ENCODE measurements at places on chromosomes 1 and 21.

DNA sequence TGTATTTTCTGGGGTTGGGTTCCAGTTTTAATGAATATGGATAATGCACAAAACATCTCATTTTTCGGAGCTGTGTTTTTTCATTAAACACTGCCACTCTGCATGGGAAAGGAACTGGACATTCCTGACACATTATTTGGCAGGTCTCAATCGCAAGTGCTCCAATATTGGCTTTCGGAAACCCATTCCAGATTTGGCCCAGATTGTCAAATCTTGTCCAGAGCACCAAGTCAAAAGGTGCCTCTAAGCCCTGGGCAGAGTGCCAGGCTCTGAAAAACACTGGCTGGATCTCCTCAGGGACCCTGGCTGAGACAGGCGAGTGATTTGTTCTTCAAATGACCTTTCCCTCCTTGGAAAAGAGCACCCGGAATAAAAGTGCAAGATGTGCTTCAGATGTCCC is 68.4 kb upstream of the MRPS6 start:
- DNase-seq = no peak

DNA sequence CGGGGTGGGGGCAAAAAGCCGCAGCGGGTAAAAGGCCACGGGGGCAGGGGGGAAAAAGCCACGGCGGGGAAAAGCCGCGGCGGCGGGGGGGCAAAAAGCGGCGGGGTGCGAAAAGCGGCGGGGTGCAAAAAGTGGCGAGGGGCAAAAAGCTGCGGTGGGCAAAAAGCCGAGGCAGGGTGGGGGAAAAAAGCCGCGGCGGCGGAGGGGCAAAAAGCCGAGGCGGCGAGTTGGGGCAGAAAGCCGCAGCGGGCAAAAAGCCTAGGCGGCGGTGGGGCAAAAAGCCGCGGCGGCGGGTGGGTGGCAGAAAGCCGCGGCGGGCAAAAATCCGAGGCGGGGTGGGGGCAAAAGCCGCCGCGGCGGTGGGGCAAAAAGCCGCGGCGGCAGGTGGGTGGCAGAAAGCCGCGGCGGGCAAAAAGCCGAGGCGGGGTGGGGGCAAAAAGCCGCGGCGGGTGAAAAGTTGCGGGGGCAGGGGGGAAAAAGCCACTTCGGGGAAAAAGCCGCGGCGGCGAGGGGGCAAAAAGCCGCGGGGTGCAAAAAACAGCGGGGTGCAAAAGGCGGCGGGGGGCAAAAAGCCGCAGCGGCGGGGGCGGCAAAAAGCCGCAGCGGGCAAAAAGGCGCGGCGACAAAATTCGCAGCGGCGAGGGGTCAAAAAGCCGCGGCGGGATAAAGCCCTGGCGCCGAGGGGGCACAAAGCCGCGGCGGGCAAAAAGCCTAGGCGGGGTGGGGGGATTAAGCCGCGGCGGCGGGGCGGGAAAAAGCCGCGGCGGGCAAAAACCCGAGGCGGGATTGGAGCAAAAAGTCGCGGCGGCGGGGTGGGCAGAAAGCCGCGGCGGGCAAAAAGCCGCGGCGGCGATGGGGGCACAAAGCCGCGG is 3901.2 kb downstream of the SRGAP2C start:
- no peak for DNase-seq

GRCh38 chr1:67629370-67630075 is 55.5 kb upstream of the GADD45A start:
- no peak for DNase-seq

DNA sequence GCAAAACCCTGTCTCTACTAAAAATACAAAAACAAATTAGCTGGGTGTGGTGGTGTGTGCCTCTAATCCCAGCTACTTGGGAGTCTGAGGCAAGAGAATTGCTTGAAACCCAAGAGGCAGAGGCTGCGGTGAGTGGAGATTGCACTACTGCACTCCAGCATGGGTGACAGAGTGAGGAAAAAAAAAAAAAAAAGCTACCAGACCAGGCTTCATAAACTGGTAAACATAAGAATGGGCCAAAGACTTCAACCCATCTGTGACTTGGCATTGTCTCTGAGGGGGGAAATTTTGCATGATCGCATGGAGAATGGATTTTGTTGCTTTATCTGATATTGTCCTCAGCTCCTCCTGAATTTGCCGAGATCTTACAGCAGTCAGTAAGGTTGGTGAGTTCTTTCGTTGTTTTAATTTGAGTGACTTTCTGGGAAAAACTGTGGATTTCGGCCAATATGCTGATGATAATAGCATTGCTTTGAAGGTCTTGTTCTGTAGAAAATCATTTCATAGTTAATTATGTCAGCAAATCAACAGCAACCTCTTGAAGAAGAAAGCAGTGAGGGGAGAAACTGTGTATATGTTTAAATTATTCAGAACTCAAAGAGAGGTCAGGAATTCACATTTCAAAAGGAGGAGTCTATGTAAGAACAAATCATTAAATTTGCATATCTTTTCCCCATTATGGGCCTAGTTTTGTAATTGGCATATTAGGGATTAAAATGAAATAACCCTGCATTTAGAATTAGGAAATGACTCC is 13.1 kb downstream of the FGGY start:
- DNase-seq = no peak

DNA sequence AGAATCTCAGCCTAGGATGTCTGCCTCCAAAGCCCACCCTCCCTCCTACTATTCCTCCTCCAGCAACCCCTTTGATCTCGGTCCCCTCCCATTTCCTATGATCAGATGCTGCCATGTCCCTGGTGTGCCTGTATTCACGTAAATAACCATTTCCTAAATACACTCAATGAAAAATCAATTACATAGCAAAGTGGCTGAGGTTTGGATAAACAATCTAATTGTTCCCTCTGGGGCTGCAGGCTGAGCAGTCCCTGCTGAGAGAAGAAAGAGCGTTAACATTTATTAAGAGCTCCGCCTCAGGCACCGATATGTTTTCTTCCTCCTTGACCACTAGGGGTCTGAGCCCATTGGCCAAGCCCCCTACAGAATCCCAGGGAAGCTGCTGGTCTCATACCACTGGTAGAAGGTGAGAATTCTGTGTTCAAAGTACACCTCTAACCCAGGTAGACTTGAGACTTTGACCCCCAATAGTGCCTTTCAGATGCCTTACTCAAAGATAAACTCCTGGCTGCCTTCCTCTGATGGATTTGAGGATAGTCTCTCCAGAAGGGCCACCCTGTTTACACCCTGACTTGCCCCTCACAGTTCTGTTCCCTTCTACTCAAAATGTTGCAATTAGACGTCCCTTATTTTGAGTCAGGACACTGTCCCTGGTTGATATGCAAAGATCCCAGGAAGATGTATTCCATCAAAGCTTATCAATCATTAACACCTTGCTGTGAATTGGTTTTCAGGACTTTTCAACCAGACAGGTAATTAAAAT is 33.9 kb upstream of the CAMK1G start:
- no peak for DNase-seq

- DNase-seq = no peak
Observed at GRCh38 chr1:229110986-229111385, 159.9 kb upstream of the RAB4A start.

GRCh38 chr1:203189951-203190352 is 3.4 kb upstream of the CHI3L1 start:
- no peak for DNase-seq

DNA sequence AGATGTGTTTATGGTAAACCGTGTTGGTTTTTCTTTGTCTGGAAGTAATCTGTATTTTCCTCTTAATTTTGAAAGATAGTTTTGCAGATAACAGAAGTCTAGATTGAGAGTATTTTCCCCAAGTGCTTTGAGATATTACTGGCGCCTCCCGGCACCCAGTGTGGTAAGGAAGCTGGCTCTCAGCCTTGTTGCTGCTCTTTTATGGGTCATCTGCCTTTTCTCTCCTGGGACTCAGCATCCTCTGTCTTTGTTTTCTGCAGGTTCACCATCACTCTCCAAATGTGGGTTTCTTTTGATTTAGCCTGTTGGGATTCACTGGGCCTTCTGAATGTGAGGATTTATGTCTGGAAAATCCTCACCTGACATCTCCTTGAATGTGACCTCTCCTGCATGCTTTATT is 37.4 kb downstream of the POFUT2 start:
- DNase-seq = no peak

GRCh38 chr1:85328713-85329397 is 52.4 kb upstream of the BCL10 start:
- peak; percentile 99 for DNase-seq

DNA sequence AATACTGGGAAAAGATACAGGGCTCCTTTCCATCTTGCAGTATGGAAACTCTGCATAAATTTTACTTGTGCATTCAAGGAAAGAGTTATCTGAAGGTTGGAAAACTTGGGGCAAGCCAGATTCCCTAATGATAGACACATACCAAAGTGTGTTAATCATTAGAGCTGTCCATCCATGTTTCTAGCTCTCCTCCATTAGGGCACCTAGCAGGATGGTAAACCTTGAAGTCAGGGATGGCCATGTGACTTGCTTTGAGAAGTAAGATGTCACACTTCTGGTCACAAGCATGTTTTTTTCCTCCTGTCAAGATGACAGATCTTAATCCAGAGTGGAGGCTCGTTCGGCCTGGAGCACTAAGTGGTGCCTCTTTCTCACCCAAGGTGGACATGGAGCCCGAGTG is 241.9 kb upstream of the RUNX1 start:
- DNase-seq = no peak

GRCh38 chr1:33762109-33762830 is 101.6 kb upstream of the HMGB4 start:
- no peak for DNase-seq

DNA sequence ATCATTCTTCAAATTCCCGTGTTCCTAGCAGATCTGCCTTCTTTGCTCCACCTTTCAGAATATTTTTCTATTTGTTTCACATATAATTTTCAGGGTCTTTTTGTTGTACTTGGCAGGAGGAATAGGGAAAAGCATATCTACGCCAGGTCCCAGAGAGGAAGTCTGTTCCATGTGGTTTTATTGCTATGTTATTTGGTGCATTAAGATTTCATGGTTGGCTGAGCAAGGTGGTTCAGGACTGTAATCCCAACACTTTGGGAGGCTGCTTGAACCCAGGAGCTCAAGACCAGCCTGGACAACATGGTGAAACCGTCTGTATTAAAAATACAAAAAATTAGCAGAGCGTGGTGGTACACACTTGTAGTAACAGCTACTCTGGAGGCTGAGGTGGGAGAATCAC is 36.1 kb downstream of the COL6A1 start:
- no peak for DNase-seq

DNA sequence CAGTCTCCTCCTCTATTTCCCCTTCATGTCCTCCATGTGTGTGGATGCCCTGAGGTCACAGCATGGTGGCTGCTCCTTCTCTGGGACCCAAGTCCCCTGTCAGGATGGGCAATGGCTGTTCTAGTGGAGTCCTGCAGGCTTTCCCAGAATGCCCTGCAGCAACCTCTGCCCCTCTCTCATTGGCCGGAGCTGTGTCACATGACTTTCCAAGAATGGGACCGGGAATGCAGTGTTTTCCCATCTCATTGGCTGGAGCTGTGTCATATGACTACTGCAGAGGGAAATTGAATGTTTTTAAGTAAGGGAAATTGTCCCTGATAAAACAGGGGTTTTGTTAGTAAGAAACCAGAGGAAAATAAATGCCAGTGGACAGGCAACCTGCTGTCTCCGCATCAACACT is 365.9 kb downstream of the PTPRU start:
- DNase-seq = no peak

- DNase-seq = no peak
Observed at GRCh38 chr1:7398982-7399381, 372.1 kb upstream of the VAMP3 start.

GRCh38 chr21:42931560-42932235 is 6.3 kb upstream of the ERVH48-1 start:
- DNase-seq = no peak

DNA sequence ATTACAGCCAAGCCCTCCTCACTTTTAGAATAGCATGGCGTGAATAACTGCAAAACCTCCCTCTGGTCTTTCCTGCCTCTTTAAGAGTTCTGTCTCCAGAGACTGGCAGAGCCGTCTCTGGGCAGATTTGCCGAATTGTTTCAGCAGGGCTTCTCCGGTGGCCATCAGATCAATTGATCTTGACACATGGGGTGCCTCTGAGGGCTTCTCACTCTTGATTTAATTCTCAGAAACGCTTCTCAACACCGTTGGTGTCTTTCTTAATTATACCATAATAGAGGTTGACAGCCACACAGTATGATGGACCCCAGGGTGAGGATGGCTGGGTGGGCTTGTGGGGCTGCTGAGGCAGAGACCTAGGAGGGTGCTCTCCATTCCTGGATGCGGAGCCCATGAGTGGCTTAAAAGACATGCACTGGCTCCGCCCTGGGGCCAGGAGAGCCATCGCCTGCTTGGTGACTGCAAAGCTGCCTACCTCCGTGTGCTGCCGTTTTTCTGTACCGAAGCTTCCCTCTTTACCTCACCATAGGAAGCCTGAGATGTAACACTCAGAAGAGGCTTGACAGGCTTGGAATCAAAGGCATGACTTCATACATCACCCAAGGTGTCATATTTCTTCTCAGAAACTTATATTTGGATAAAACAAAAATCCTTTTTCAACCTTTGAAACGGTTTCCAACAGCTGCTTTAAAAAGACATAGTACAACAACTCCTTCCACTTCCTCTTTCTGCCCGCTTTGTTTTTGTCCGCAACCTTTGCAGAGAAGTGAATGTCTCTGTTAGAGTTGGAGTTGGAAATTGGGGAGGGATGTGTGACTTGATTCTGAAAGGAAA is 82.9 kb downstream of the GALNT2 start:
- no peak for DNase-seq

DNA sequence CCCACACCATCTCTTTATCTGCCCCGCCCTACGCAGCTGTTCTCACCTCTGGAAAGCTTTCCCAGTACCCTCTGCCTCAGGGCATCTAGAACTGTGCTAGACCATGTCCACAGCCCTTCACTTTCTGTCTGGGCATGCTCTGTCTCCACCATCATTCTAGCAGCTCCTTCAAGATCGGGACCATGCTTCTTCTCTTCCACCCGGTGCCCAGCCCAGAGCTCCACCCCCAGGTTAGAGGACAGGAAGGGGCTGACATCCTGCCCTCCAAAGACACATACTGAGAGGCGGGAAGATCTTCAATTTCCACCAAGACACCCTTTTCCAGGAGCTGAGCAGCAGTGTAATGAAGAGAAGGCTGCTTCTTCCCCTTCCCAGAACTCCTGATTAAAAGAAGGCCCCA is 27.7 kb upstream of the MEF2D start:
- no peak for DNase-seq

GRCh38 chr1:235867903-235868469 is 1.3 kb upstream of the LYST start:
- no peak for DNase-seq

DNA sequence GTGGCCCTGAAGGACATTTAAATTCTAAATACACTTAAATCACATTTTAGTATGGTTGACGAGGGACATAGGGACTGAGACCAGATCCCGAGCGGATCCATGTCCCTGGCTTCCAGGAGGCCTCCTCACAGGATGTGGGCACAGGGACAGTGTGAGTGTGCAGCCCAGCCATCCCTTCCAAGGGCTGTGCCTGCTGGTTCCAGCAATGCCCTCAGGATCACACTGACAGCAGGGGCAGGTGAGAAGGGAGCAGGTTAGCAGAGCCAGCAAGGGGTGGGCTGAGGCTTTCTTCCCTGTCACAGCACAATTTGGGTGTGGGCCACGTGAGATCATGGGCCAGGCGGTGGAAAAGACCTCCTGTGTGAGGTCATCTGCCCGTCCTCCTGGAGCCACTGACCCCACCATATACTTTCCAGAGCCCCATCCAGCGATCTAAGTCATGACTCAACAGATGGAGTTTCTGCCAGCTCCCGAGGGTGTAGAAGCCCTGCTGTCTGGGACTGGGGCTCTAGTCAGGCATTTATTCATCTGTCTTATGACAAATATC is 37.0 kb upstream of the PRSS38 start:
- DNase-seq = no peak

Data from kidney epithelial cell (primary cell).